Activated CD4-positive, alpha-beta T cell treated with anti-CD3 and anti-CD28 coated beads for 24 hours (primary cell): ENCODE measurements at places on chromosomes 12 and 14.
A peak's percentile ranks its signal among the peaks of the same experiment; 100 is the strongest.

DNA sequence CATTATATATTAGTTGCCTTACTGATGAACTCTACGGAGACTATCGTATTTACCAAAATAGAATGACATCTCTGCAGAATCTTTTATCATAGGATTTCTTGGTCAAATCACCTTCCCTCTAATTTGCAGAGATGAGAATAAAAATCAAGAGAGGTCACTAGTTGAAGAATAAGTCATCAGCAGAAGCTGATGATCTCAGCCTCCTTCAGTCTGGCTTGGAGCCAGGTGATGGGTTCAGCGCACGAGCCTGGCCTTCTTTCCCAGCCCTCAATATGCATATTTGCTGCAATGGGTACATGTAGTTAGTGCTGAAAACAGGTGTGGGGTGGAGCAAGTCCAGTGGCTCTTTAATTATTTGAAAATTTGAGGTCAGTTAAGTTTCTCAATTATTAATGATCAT is 19.2 kb upstream of the EMP1 start:
- DNase-seq = no peak

- DNase-seq = no peak
Measured at GRCh38 chr12:31536672-31537071, 54.3 kb downstream of the DENND5B start.

GRCh38 chr14:36227802-36228201 is 51.3 kb upstream of the PTCSC3 start:
- DNase-seq = no peak

GRCh38 chr12:121989276-121990113 is 32.2 kb upstream of the BCL7A start:
- DNase-seq = no peak

DNA sequence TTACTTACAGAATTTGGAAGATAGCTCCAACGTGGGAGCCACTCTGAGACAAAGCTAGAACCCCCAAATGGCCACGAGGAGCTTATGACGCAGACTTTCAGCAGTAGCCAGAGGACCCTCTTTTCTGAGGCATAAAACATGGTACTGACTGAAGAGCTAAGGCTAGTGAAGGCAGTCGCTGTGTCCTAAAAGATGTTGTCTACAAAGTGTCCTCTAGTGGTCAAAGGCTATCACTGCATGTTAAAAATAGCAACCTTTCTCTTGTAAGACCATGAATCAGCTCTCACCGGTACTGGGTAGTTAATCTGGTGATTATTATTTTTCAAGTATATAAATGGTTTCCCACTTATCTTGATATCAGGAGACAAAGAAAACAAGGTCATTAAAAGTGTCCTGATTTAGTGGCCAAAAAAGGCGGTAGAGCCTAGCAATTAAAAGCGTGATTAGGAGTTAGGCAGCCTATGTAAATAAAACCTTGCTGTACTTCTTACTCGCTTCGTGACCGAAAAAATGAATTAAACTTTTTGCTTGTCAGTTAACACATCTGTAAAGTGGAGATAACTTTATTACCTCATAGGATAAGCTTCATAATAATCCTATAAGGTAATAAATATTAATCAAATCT is 47.0 kb upstream of the LGR5 start:
- DNase-seq = no peak

GRCh38 chr12:54700301-54700700 is 52.1 kb upstream of the DCD start:
- no peak for DNase-seq

- no peak for DNase-seq
Measured at GRCh38 chr12:121796855-121797751, 3.6 kb upstream of the RHOF start.

GRCh38 chr12:132505105-132505851 is 15.3 kb downstream of the FBRSL1 start:
- no peak for DNase-seq

- no peak for DNase-seq
Measured at GRCh38 chr12:67626156-67626555, 22.4 kb upstream of the DYRK2 start.

DNA sequence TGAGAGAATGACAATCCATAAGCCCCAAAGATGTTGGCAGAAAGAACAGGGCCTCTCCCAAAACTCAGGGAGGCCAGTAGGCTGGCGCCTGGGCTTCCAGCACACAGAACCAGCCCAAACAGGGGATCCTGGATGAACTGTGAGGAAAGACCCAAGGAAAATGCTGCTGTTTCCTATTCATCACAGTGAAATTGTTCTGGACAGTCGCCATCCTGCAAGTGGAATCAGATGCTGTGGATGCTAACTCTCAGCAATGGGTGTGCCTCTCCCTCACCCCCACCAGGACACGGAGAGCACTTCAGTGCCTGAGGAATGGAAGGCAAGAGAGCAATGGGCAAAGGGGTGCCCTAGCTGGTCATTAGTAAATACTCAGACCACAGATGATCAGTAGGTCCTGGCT is 80.8 kb downstream of the ANO2 start:
- DNase-seq = no peak

GRCh38 chr14:91925727-91926121 is 21.8 kb downstream of the FBLN5 start:
- DNase-seq = no peak

- DNase-seq = no peak
Measured at GRCh38 chr14:35051796-35052195, 5.7 kb downstream of the FAM177A1 start.

- no peak for DNase-seq
Measured at GRCh38 chr12:52070185-52070925, 577 bp downstream of the ATG101 start.

DNA sequence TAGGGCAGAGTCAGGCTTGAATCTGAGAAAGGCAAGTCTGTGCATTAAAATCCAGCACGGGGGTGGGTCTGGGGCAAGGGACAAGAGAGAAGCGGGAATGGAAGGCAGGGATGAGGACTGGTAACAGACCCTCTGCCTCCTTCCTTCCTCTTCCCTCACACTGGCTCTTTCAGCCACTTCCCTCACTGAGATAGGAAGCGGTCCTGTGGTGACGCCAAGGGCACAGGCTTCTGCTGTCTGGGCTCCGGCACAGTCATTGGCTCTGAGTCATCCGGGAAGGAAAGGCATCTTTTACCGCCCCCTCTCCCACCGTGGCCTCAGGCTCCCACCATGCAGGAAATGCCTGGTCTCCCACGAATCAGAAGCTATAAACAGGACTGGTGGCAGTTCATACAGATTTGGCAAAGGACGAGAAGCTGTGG is 70.2 kb downstream of the ETV6 start:
- DNase-seq = peak; percentile 25

- no peak for DNase-seq
Measured at GRCh38 chr12:116735951-116736599, 1.8 kb downstream of the SPRING1 start.

DNA sequence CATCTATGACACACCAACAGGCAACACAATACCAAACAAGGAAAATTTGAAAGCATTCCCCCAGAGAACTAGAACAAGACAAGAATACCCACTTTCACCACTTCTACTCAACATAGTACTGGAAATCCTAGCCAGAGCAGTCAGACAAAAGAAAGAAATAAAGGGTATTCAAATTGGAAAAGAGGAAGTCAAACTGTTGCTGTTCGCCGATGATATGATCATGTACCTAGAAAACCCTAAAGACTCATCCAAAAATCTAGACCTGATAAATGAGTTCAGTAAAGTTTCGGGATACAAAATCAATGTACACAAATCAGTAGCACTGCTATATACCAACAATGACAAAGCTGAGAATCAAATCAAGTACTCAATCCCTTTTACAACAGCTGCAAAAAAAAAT is 8.1 kb upstream of the ATL1 start:
- no peak for DNase-seq

DNA sequence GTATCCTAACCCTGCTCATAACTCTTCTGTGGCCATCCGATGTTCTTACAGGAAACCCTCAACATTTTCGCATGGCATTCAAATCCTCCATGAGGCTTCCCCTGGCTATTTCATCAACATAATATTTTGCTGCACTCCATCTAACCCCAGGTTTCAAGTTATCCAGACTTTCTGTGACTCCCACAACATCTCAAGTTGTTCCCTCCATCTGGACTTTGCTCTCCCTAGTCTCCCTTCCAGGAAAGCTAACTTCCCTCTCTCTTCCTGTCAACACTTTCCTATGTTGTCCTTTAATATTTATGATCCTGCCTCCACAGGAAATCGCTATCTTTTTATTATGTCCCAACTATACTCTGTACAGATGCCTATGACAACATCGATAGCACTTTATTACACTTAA is 146.1 kb downstream of the METTL25 start:
- DNase-seq = no peak

DNA sequence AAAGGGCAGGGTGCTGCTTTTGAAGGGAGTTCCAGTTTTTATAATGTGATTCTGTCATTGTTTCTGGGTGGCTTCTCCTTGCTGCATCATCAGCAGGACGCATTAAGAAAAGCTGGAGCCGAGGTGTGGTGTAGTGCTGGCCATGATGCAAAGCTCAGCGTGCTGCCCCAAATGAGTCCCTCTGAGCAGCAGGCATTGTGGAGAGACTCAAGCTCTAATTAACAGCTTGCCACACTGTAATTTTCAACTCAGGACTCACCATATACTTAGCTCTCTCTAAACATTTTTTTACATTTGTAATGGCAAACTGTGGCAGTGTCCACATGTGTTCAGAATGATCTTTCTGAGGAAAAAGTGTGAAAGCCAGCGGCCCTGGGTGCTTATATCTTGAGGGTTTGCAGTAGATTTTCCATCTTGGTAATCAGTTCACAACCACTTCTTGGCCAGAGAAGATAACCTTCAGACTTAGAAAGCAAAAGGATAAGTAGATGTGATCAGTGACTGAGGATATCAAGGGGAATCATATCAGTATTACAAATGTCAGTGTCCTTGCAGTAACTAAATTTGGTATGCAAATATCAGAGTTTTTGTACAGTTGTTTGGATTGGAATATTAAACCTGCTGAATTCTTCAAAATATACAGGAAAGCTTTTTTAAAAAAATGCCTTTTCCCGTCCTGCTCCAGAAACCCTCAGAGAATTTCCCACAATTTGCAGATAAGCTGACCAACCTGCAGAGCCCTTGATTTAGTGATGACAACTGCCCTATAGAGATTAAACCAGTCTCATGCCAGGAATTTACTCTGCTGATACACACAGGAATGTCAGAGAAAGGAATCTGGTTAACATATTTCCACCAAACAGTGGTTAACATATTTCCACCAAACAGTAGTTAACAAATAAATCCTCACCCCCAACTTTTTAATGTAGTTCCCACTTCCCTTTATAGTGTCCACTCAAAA is 63.6 kb downstream of the DAAM1 start:
- no peak for DNase-seq

GRCh38 chr14:68784226-68784910 is 8.5 kb downstream of the ZFP36L1 start:
- no peak for DNase-seq

DNA sequence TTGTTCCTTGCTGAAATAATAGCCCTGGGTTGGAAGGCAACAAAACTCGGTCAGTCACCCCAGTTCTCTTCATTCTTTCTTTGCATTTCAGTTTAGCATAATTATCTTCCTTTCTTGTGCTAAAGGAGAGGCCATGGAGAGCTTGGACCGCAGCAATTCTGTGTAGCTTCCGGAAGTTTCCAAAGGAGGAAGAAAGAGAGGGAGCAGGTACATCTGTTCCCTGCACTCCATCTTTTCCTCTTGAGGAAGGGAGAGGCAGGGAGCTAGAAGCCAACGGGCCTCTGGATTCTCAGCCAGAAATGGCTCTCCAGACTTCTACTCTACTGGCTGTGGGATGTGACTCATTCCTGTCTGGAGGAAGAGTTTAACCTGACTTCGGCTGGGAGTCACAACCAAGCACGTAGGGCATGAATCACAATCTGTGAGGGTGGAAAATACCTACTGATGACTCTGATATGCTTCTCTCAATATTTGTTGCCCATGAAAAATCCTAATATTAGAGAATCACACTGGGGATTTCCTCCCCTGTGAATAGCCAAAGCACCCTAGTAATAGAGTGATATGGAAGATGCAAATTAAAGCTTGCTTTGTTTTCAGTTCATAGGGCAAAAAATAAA is 17.0 kb downstream of the ANO6 start:
- peak; percentile 13 for DNase-seq

DNA sequence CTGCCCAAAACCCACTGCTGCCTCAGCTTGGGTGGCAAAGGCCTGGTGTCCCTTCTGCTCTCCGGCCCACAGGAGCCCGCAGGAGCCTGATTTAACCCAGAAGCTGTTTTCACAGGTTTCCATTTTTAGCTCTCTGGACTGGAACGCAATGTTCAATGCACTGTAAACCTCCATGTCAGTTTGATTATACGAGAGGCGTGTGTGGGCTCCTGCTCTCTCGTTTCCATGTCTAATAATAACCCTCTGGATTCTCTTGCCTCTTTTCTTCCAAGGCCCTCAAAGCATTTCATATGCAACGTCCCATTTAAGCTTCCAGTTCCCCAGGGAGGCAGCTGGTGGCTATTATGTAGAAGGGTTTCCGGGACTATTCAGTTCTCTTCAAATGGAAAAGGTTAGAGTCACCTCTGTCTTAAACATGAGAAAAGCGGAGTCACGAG is 161.1 kb downstream of the SUDS3 start:
- no peak for DNase-seq

- DNase-seq = peak; percentile 10
Measured at GRCh38 chr12:110619534-110619953, 5.6 kb downstream of the TCTN1 start.

DNA sequence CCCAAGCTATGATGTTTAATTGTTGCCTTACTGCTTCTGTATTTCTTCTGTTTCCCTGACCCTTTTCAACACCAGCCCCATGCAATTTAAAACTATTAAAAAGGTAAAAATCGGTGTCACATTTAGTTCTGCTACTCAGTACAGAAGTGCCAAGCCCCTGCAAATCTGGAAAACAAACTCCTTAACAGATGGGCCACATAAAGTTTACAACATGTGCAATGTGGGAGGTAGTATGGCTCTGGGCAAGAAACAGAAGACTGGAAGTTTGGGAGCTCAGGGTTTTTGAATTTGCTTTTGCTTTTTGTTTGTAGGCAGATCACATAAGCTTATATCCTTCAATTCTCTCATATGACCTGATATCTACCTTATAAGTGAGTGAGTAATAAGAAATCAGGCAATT is 404.0 kb upstream of the ATP2B1 start:
- no peak for DNase-seq
